Muscle of back (tissue), 13 donors: ENCODE measurements at places on chromosomes 7 and 10. TPM values are rescaled to one million over a fixed set of nuclear protein-coding genes. Genes with fewer than 3 reads are reported as not detected.

TMEM213 gene
- polyA plus RNA-seq: 0.10 TPM

DNA sequence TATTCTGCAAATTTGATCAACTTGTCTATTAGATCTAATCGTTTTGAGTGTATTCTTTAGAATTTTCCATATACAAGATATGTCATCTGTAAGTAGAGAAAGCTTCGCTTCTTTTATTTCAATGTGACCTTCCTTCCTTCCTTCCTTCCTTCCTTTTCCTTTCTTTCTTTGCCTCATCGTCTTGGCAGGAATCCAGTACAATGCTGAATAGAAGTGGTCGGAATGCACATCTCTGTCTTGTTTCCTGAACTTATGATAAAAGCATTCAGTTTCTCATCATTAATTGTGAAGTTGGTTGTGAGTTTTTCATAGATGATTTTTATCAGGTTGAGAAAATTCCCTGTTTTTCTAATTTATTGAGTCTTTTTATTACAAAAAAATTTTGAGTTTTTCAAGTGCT, 300.7 kb upstream of the ZNF32 start:
- DNase-seq: no peak

DNA sequence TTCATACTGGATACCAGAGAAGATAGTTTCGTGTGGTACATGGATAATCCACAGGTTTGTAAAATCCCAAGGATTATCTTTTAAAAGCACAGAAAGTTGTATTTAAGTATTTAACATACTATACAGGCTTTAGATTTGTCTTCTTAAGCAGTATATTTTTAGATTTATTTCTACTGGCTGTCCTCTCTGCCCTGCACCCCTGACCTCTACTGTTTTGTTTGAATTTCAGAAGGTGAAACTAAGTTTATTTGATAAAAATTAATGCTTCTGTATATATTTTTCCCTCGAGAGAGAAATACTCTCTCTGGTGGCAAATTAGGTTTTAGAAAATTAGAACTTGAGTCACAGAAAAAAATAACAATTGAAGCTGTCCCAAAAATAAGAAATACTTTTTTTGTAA, 18.8 kb downstream of the PLEKHA1 start:
- DNase-seq: no peak

VAX1 gene
- polyA plus RNA-seq: not detected

DNA sequence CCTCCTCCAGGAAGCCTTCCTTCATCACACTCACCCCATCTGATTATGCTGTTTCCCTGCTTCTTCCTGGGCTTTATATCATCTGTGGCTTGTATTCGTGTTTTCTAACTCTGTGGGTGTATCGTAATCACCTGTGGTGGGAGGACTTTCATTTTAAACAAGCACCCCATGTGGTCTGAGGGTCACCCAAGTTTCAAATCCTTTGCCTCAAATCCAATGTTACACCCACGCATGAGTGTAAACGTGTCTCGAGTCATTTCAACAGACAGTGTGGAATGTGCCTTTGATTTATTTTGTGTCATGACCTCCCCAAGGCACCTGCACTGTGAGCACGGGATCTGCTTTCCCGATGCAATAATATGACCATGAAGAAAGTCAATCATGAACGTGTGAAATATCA, 17.5 kb upstream of the LYZL2 start:
- no peak for DNase-seq

DNA sequence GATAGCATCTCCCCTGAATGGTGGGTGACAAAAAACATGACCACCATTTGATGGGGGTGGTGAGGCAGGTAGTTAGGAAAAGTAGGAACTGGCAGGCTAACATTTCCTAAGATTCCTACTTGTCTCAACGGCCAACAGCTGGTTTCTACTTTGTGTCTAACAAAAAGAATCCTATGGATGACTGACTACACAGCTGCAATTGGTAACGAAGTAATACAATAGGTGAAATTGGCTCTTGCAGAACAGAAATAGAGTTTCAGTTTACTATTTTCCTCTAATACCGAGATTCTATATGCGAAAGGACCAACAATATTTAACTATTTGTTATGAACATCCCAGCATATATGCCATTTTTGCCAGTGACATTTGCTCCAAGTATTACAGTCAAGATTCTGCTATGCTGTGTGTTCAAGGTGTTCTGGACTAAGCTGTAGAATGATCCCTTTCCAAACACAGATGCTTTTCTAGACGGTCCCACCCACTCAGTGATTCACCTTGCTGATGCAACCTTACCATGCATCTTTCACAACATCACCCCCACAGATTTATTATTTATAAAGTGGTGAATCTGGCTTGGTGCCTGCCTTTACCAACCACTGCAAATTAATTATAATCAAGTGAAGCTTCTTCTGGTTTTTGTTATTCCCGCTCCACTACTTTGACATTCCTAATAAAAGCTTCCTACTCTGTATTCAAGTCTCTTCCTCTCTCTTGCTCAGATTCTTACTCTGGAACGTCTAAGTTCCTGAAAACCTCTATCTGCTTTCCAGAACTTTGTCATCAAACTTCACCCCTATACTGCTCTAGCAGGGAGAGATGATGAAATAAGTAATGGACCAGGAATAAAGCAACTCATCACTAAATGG, 16.8 kb downstream of the BBIP1 start:
- no peak for DNase-seq

DNA sequence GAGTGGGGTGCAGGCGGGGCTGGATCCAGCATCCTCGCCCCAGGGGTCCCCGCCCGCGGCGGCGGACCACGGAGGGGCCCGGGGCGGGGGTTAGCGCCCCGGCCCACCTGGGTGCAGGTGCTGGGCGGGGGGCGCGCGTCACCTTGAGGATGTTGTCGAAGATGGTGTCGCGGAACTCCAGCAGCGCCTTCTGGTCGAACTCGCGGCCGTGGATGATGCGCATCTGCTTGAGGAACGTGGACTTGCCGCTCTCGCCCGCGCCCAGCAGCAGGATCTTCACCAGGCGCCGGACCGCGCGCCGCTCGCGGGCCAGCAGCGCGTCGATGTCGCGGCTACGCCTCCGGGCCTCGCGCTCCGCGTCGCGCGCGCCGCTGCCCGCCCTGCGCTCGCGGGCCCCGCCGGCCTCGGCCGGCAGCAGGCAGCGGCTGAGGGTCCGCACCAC, 376 bp downstream of the GNA12 start:
- DNase-seq: peak; percentile 44

DNA sequence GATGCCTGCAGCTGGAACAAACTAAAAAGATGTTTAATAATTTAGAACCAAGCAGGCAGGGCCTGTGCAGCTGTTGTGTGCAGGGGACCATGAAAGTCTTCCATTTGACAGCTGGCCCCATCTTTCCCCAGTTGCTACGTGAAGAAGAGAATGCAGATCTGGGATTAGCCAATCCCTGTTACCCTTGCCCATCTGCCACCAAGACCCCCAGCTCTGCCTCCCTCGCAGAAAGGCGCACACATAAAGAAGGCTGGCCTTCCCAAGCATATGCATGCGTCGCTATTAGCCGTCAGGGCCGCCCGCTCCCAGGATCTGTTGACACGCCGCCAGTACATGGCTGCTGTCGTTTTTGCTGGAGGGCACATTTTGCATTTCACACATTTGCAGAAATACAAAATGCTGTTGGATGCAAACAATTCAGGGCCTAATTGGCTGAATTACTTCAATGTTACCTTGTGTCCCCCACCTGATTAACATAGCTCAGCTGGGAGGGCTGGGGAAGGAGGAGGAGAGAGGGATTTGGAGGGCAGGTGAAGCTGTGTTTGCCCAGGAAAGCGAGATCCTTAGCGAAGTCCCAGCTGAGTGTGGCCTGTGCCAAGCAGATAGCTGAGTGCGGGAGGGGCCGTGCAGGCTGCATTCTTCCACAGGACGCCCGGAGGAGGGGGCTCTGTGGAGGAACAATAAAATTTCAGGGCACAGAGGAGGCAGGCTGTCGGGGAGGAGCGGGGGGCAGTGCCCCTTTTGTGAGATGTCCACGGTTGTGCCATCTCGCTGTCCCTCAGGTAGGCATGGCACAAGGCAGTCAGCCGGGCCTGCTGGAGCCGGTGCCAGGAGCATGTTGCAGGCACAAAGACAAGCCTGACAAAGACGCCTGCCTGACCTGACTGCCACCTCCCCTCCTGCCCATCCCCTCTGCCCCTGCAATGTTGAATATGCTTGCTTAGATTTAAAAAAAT, 443.0 kb upstream of the MKI67 start:
- peak; percentile 20 for DNase-seq

UCMA gene
- 0.55 TPM for polyA plus RNA-seq

GRCh38 chr7:42543953-42544352, 306.9 kb upstream of the GLI3 start:
- DNase-seq: no peak

- DNase-seq: peak; percentile 65
These were observed 4.7 kb upstream of the NOS3 start for GRCh38 chr7:150986099-150986512.

GRCh38 chr10:3054183-3054850, 13.0 kb upstream of the PFKP start:
- DNase-seq: peak; percentile 82

TMEM184A gene
- polyA plus RNA-seq: 0.51 TPM

DNA sequence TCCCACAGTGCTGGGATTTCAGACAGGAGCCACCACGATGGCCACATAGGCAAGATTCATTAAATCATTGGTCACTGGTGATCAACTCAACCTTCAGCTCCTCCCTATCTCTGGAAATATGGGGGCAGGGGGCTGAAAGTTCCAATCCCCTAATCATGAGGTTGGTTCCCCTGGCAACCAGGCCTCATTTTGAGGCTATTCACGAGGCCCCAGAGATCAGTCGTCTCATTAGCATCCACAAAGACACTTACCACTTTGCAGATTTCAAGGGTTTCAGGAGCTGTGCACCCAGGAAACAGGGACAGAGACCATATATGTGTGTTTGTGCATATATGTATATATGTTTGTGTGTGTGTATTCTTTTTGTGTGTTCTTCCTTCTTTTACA, 7.7 kb upstream of the GUSB start:
- no peak for DNase-seq

DNA sequence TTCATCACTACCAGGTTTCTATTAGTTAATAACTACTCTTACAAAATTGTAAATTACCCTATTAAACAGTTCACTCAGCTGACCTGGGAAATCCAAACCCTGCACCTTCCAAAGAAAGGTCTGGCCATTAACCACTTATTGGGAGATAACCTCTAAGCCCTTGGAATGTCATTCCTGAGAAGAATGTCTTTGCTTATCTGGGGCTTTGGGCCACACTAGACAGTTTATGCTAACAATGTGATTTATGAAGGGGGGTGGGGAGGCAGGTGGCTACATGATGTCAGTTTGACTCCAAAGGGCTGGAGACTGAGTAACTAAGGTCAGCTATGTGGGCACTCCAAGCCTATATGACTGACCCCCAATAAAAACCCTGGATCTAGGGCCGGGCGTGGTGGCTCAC, 50.7 kb downstream of the AKR1D1 start:
- no peak for DNase-seq

DNA sequence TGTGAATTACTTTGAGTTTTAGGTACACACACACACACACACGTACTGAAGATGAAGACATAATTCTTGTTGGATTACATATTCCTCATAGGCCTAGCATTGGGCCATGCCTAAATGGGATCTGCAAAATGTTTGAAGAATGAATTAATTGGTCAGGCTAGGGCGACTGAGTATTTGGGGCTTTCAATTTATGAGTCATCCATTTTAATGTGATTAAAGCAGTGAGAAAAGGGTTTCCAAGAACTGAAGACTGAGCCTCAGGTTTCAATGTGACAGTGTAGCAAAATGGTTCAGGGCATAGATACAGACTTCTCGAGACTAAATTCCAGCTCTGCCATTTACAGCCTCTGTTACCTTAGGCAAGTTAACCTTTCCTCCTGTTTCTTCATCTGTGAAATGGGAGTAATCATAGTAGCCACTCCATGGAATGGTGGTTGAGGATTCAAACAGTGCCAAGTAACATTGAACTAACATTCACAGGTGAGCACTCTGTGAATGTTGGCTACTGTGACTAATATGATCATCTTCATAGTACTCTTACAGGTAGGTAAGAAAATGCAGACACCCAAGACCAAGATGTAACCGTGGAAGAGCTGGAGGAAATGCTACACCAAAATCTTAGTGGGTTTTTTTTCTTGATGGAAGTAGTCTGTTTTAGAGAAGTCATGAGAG, 7.6 kb downstream of the BPGM start:
- no peak for DNase-seq

DNA sequence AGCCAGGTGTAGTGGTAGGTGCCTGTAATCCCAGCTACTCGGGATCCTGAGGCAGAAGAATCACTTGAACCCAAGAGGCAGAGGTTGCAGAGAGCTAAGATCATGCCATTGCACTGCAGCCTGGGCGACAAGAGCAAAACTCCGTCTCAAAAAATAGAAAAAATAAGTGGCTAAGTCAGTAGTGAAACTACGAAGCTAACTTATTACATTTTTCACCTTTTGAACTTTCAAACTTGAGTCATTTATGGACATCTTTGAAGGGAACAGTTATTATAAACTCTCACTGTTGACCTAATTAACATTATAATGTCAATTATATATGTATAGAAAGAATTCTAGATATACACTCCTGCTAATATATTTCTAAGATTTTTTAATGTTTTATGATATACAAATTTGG, 541.5 kb upstream of the C7orf33 start:
- no peak for DNase-seq

DKK1 gene
- 0.48 TPM for polyA plus RNA-seq

GRCh38 chr7:151925446-151926335, 30.6 kb upstream of the GALNTL5 start:
- DNase-seq: no peak

GRCh38 chr10:116720241-116720643, 22.1 kb downstream of the HSPA12A start:
- DNase-seq: no peak

GRCh38 chr10:44832595-44833390, 78.3 kb upstream of the TMEM72 start:
- DNase-seq: no peak

DNA sequence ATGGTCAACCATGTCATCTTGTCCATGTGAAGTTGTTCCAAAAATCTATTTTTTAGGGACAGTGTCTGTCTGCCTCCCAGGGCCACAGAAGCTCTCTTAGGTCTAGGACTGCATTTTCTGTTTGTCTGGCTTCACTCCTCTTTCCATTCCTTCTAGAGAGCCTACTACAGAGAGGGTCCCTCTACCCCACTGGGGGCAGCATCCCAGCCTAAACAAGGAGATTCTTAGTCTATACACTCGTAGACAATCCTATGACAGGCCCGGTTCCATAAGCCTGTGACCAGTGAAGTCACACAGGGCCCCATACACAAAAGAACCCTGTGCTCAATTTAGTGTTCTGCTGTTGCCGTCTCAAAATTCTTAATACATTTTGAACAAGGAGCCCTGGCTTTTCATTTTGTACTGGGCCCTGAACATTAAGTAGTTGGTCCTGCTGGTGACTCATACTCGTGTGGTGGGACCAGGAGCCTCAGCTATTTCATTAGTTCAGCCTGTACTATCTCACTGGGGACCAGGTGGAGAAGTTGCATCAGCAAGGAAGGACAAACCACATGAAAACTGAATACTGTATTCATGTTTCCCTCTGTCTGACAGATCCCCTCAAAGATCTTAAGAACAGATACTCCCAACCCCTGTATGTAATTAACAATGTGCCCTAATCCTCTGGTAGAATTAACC, 23.5 kb upstream of the FAM180A start:
- DNase-seq: no peak
